Astrocyte of the spinal cord (primary cell): ENCODE measurements at places on chromosomes 7 and 10.
A peak's percentile ranks its signal among the peaks of the same experiment; 100 is the strongest.

DNA sequence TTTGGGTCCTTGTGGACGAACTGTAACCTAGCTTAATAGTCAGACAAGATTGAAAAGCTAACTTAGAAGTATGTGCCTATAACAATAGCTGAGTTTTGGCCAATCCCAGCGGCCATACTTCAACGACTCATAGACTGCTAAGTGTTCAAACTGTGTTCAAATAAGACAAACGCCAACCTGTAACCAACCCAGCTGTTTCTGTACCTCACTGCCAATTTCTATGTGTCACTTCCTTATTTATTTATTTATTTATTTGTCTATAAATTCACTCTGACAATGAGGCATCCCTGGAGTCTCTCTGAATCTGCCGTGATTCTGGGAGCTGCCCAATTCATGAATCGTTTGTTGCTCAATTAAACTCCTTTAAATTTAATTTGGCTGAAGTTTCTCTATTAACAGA lies 21.7 kb downstream of the ST8SIA6 start:
- peak; percentile 25 for DNase-seq

- DNase-seq: no peak
Observed at GRCh38 chr10:49649936-49650723, 29.3 kb upstream of the C10orf53 start.

GRCh38 chr7:135161669-135162068 lies 8.8 kb downstream of the CYREN start:
- DNase-seq: no peak

DNA sequence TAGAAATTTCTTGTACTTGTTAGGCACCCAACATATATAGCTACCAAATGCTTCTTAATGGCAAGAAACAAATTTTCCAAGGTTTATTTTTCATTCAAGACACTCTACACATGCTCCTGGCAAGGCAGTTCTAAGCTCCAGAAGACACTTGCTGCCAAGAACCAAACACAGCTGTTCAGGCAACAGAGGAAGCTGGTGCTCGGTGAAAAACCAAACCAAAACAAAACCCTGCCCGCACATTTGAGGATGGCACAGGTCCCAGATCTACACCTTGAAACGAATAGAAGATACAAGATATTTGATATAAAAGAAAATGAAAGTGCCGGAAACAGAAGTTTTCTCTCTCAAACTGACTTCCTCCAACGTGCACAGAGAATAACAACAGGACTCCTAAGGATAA lies 4.9 kb upstream of the DNTT start:
- no peak for DNase-seq

DNA sequence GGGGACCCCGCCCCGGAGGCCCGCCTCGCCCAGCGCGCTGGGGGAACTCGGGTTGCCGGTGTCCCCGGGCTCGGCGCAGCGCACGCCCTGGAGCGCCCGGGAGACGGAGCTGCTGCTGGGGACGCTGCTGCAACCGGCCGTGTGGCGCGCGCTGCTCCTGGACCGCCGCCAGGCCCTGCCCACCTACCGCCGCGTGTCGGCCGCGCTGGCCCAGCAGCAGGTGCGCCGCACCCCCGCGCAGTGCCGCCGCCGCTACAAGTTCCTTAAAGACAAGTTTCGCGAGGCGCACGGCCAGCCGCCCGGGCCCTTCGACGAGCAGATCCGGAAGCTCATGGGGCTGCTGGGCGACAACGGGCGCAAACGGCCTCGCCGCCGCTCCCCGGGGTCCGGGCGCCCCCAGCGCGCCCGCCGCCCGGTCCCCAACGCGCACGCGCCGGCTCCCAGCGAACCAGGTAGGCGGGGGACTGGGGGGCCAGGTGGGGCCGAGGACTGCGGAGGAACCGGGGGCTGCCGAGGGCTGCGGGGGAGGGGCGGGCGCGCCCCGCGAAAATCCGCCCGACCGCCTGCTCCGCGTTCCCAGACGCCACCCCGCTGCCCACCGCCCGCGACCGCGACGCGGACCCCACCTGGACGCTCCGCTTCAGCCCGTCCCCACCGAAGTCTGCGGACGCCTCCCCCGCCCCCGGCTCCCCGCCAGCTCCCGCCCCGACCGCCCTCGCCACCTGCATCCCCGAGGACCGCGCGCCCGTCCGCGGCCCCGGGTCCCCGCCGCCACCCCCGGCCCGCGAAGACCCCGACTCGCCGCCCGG lies 574 bp downstream of the UTF1 start:
- no peak for DNase-seq

DNA sequence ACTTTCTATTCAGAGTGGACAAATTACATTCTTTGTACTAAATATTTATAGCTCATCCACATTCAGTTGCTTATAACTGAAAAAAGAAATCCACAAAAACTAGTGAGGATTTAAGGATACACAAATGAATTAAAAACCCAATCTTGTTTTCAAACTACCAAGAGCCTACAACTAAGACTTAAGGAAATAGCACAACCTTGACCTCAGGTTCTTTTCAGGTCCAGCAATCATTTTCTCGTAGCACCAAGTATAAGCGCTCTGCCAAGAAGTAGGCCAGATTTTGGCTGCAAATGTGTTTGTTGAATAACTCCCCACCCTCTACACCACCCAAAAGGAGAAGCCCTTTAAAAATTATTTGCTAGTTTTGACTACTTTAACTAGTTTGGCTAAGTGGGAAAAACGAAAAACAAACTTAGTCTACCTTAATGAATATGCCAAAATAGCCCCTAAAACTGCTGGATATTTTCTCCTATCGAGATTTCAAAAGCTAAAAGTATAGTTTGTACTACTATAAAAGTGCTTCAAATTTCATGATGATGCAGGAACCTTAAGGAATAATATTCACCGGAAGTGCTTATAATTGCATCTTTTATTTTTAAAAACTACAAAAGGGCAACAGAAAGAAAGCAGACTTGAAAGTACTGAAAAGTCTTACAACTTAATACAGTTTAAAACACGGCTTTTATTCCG lies 2.7 kb upstream of the KMT2E start:
- peak; percentile 58 for DNase-seq

DNA sequence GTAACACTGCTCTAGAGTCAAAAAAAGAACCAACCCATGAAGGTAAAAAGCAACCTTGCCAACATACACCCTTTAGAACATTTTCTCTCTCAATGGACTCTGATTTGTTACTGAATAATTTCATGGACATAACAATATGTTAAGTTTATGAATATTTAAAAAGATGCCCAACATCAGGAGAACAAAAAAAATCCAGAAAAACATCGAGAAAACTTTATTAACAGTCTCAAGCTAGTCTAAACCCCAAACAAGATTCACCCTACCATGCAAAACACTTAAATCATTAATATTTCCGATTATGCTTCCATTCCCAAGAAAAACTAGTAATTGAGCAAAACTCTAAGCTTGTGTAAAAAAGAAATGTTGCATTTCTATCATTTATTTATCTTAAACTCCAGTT lies 46.7 kb downstream of the OSBPL3 start:
- DNase-seq: no peak

DNA sequence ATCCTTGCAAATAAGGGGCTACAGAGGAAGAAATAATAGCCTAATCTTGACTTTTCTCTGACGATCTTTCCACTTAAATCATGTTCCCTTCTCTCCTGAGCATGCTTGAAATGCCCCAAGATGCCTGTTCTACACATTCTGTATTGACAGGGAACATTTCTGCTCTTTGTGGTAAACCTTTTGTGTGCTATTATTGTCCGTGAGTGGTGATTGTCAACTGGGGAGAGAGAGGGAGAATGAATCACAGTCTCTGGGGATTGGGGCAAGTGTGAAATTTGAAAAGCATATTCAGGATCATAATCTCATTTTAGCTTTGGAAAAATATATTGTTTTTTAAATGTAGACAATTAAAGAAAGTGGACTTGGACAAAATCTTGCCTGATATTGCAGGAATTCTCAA lies 20.6 kb downstream of the UBTD1 start:
- no peak for DNase-seq

GRCh38 chr7:262251-262572 lies 27.8 kb upstream of the FOXL3 start:
- no peak for DNase-seq

- no peak for DNase-seq
Observed at GRCh38 chr7:104926601-104927041, 87.4 kb upstream of the KMT2E start.

- peak; percentile 52 for DNase-seq
Observed at GRCh38 chr10:15624401-15625196, 95.1 kb downstream of the ITGA8 start.

DNA sequence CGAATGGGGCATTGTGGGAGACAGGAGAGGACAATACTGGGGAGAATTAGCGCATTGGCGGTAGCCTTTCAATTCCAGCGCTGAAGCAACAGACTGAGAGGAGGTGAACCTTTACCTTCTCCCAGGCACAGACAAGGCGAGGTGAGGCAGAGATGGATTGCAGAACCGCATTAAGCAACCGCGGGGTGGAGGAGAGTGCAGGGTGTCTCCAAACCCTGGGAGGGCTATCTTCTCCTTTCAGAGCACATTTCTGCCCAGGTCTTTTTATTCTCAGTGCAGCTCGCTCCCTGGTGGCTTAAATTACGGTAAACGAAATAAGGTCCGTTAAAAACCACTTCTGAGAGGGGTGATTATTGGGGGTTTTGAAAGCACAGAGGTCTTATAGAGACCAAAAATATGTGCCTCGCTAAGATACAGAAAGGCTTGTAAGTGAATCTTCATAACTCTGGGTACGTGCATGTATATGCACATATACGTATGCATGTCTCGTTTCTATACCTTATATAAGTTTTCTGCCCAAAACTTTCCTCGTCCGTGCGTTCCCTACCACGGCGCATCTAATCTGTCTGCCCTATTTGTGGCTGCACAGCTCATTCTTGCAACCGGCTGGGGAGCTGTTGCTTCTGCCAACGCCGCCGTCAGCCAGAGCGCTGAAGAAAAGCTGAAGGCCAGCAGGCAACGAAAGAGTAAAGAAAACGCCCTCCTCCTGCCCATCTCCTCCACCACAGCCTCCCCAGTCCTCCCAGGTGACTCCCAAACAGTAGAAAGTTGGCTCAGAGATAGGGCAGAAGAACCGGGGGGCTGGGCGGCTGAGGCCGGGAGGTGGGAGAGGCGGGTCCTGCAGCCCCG lies 895 bp upstream of the ZNF804B start:
- peak; percentile 26 for DNase-seq

GRCh38 chr10:32317795-32318357 lies 29.1 kb downstream of the EPC1 start:
- no peak for DNase-seq

- no peak for DNase-seq
Observed at GRCh38 chr7:92647011-92647625, 56.9 kb upstream of the FAM133B start.

GRCh38 chr7:108448584-108449505 lies 7.4 kb downstream of the NRCAM start:
- DNase-seq: no peak

DNA sequence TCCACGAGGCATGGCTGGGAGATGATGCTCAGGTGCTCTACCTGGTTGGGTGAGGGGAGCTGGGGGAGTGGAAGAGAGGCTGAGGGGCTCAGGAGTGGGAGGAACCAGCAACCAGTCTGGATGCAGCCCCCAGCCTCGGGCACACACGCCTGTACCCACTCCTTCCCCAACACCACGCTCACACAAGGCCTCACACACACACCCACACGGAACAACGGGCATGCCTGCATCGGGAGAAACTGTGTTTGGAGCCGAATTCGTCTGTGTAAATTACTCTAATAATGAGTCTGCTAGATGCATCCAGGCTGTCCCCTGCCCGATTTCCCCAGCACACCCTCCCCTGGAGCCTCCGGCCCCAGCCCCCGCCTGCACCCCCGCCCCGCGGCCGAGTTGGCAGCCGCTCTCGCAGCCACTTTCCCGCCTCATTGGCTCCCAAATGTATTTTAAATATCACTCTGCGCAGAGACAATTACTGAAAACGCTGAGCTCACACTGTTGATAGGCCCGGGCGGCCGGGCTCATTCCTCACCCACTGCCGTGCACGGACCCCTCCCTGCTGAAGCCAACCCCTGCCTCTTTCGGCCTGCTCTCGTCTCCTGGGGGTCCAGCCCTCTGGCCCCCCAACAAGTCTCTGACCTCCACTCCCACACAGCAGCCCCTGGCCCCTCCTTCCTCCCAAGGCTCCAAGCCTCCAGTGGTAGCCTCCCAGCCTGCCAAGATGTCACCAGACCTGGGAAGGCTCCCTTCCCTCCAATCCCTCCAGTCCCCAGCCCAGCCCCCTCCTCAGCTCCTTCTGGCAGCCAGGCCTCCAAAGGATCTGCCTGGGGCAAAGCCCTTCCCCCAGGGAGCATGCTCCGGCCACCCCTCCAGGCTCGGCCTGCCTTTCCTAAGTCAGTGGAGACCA lies 11.1 kb downstream of the H2BK1 start:
- no peak for DNase-seq

GRCh38 chr10:124994573-124995473 lies 52.9 kb downstream of the ZRANB1 start:
- DNase-seq: no peak

GRCh38 chr10:132255489-132256344 lies 52.0 kb downstream of the STK32C start:
- DNase-seq: no peak

DNA sequence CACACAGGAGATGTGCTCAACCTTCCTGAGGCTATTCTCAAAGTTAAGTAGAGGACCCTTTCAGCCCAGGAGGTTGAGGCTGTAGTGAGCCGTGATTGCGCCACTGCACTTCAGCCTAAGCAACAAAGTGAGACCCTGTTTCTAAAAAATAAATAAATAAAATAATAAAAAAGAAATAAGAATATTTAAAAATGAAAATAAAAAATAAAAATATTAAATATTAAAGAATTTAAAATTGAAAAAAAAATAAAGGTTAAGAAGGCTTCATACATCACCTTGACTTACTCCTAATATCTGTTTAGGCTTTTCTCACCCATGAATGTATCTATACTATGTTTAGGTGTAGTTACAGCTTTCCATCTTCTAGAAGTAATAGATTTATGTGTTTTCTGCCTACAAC lies 187.5 kb upstream of the AGK start:
- no peak for DNase-seq

DNA sequence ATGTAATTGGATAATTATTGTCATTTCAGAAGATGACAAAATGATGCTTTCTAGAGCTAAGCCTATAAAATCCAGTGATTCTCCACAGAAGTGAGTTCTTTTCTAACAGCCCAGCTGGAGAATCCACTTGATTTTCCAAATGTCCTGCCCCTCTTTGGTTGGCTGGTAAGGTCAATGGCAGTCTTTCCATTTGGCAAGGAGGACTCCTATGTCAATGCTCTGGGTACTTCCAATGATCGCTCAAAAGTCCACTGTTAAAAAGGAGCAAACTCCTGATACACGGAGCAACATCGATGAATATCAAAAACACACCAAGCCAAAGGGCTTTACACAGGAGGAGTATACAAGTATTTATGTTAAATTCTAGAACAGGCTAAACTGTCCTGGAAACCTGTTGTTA lies 57.8 kb downstream of the STK17A start:
- DNase-seq: no peak

DNA sequence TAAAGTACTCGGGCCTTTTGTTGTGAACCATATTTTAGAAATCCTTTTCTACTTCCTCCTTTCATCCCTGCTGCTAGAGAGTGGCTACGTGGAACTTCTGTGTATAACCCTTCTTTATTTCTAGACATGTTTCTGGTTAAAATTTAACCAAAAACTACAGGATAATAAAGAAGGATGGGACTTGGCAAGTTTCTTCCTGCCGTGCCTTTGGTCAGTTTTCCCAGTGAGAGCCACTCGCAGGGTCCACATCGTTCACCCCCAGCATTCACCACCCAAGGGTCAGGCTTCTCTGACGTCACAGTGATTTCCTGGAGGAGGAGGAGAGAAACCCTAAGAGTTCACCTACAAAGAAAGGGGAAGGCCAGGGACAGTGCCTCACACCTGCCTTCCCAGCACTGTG lies 45.4 kb downstream of the NKX6-2 start:
- no peak for DNase-seq

GRCh38 chr7:97390052-97390451 lies 272.6 kb downstream of the SDHAF3 start:
- no peak for DNase-seq

- no peak for DNase-seq
Observed at GRCh38 chr7:155374276-155375252, 76.9 kb downstream of the INSIG1 start.
